ENCODE measurements at places on chromosomes 4 and X. TPM values are rescaled to one million over a fixed set of nuclear protein-coding genes. Genes with fewer than 3 reads are reported as not detected.

GRCh38 chrX:124467202-124467601, 120.8 kb downstream of the SH2D1A start:
- DNase-seq: no peak

DNA sequence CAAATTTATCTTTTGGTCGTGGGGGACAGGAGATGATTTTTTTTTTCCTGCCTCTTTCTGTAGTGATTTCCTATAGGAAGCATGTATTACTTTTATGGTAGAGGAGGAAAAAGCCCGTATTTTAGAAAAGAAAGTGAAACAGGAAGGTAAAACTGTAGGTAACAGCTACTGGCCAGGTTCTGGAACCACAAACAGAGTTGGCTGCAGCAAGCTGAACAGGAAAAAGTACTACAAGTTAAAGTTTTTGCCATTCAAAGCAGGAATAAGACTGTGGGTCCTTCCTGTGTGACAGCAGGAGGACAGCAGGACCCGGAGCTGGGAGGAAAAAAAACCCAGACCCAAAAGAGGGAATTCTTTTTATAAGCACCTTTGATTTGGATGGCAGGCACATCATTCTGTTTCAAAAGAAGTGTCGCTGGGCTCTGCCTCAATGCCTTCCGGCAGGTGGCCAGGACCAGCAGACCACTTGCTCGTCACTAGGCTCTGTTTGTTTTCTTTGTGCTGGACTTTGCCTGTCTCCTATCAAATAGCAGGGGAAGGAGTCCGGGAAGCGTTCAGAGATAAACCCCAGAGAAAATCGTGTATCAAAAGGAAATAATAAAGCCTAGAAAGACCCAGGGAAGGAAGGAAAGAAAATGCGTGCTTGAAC, 277.9 kb downstream of the ADGRA3 start:
- no peak for DNase-seq

GRCh38 chr4:53929311-53929710, 135.1 kb downstream of the CHIC2 start:
- no peak for DNase-seq

GRCh38 chr4:142567199-142567598, 278.9 kb downstream of the INPP4B start:
- DNase-seq: no peak

GRCh38 chr4:121764702-121765367, at the start of gene SMIM43:
TSS of gene SMIM43 (minus strand) at chr4:121765164. CDS start at chr4:121765105, 59 bp downstream.
- no peak for DNase-seq

DNA sequence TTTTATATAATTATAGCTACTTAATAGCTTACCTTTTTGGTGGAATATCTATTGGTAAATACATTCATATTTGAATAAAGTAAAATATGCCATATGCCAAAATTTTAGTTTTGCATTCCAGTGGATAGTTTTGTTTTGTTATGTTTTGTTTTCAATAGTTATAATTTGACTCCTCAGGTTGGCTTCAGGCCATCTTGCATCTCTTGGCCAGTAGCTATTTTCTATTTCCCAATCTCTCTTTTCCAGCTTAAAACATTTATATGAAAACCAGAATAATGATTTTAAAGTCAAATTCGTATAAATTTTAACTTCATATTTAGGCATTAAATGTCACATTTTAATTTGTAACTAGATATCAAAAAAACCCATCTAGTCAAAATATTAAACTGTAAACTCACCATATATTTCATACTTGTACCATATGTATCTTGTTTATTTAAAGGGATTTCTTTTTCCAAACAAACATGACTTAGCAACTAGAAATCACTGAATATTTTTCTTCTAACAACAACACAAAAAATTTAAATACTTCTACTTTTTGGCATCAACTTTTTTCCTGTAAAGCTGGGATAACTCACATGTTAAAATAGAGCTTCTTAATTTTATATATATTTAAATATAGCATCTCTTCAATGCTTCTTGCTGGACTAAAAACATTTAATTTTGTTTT, 1209.6 kb downstream of the PCDH7 start:
- DNase-seq: no peak

DNA sequence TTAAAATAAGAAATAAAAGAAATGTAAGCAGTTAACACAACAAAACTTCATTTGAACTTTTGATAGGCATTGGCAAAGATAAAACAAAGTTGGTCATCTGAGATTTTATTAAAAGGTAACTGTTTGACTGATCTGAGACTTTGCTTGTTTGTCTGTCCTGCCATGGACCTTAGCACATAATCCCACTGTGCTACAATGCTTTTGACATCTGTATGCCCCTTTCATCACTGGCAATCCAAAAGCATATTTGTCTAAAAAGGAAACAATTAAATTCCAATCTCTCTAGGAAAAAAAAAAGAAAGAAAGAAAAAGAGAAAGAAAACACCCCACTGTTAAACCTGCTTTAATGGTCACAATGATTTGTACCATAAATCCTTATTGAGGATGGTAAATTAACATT, 231.0 kb downstream of the DACH2 start:
- DNase-seq: no peak

DNA sequence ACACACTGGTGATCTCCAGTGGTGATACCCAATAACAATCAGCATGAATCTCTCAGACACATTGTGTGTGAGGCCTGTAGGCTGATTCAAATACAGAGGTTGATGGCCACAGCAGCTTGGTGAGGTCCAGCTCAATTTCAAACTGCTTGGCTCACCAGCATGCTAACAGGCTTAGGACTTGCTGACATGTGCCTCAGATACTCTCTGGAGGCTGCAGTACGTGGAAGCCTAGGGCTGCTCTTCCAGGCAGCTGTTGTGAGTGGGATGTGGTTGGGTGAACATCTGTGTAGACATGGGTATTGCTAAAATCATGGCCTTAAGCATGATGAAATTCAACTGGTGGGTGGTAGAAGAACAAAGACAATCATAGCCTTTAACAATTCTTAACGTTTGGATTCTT, 4.3 kb downstream of the CXCL9 start:
- no peak for DNase-seq

GRCh38 chrX:11792461-11793421, 34.7 kb downstream of the MSL3 start:
- peak; percentile 74 for DNase-seq

GRCh38 chr4:57037982-57038604, 59.4 kb downstream of the POLR2B start:
- peak; percentile 57 for DNase-seq

GRCh38 chr4:98027827-98028226, 115.4 kb downstream of the STPG2 start:
- DNase-seq: no peak

DNA sequence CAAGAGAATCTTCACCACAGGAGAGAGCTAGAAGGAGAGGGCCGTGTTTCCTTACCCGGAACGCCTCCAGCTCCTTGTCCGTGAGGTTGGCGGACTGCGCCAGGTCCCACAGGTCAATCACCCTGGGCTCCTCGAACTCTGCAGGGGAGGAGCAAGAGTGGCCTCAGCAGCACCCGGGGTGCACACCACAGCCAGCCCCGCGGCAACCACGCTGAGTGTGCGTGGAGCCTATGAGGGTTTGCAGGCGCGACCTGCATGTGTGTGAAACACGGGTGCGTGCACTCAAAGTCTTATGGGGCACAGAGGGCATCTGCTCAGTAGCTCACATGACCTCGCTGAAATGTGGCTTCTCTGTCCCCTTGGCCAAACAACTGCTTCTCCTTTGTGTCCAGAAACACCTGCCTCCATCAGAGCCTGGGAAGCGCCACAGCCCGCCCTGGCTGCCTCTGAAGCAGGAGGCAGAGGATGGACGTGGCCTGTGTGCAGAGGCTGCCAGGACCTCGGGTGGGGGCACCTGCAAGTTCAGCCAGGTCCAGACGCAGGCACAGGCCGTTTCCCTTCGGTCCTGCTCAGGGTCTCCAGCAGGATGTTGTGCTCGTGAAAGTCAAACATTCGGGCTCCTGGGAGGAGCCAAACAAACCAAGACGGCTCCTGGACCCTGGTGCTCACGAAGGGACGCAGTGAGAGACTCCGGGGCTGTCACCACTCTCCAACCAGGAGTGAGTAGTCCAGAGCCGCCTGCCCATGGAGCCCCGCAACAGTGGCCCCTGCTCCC, 16.0 kb downstream of the LRPAP1 start:
- DNase-seq: no peak

GRCh38 chr4:17654701-17655100, 40.3 kb downstream of the MED28 start:
- DNase-seq: no peak

HPRT1 gene
- total RNA-seq: 14.0 TPM

VGLL1 gene
- not detected for total RNA-seq

TLL1 gene
- total RNA-seq: 31.0 TPM

TMPRSS11B gene
- total RNA-seq: not detected

Measured in dermis microvascular lymphatic vessel endothelial cell (primary cell).